Heart right ventricle (tissue), 16 donors: ENCODE measurements at places on chromosomes 6 and 20. TPM values are rescaled to one million over a fixed set of nuclear protein-coding genes. Genes with fewer than 3 reads are reported as not detected.

The MCUR1 gene
- 32.9 TPM for total RNA-seq

The TOX2 gene
- total RNA-seq, result 0.25 TPM

DNA sequence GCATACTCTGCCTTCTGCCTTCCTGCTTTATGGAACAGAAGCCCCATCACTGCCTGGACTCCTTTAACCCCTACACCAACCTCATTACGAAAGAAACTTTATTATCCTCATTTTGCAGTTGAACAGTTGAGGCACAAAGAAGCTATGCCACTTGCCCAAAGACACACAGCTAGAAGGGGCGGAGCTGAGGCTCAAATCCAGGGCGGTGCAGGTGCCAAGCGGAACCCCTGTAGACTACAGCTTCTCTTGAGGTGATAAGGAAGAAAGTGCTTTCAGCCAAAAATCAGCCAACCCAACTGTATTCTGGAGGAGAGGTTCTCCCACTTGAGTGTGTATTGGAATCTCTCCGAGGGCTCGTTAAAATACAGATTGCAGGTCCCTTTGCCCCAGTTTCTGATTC is 90.5 kb downstream of the PRND start:
- no peak for DNase-seq

DNA sequence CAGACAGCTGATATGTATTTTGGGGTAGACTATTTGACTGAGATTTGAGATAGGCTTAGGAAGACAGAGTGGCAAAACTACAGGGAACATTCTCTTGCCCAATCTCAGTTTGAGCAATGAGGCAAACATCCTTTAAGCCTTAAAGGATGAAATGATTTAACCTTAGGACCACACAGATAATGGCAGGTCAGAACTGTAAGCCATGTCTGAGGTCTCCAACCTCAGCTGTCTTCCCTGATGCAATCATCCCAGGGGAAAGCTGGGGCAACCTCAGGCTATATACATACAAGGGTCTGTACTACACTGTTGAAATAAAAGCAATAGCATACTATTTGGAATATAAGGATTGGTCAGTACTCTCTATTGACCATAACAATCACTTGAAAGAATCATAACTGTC is 83.8 kb upstream of the NUP153 start:
- DNase-seq, result no peak

GRCh38 chr20:313948-314347 is 11.4 kb upstream of the SOX12 start:
- DNase-seq, result no peak
